Mononuclear cell (primary cell): ENCODE measurements at places on chromosomes 3 and 15. TPM values are rescaled to one million over a fixed set of nuclear protein-coding genes. Genes with fewer than 3 reads are reported as not detected.

Gene IP6K2
- 92.5 TPM for total RNA-seq

Gene DUOXA2
- not detected for total RNA-seq

Gene CAV3
- total RNA-seq, result not detected

Gene ADGRG7
- not detected for total RNA-seq

Gene UMPS
- 15.4 TPM for total RNA-seq

Gene TYRO3
- 0.21 TPM for total RNA-seq

Gene MESP2
- total RNA-seq, result not detected

Gene GPR27
- 5.1 TPM for total RNA-seq

Gene POC1A
- 0.21 TPM for total RNA-seq

Gene PLCL2
- 73.6 TPM for total RNA-seq

Gene TMEM207
- not detected for total RNA-seq

Gene CCR8
- total RNA-seq, result 2.2 TPM

Gene IREB2
- 68.1 TPM for total RNA-seq

Gene CD200R1
- total RNA-seq, result 5.1 TPM

Gene TGM4
- total RNA-seq, result not detected

Gene CNTN4
- total RNA-seq, result not detected

Gene ADPRH
- total RNA-seq, result 4.5 TPM

Gene ULK3
- 25.6 TPM for total RNA-seq

Gene FOXB1
- 0.10 TPM for total RNA-seq

Gene GP5
- total RNA-seq, result 3.8 TPM

Gene ALG1L2
- total RNA-seq, result not detected

Gene SNX33
- total RNA-seq, result 1.2 TPM

Gene SNTN
- not detected for total RNA-seq

Gene C3orf33
- 2.3 TPM for total RNA-seq

Gene ZDHHC23
- 6.8 TPM for total RNA-seq

Gene EXOG
- total RNA-seq, result 13.3 TPM

Gene PROS1
- 6.8 TPM for total RNA-seq

Gene MKRN3
- total RNA-seq, result 1.6 TPM

Gene EPHB1
- 0.63 TPM for total RNA-seq

Gene GRK7
- 0.10 TPM for total RNA-seq

Gene CFAP100
- not detected for total RNA-seq
